Activated naive CD8-positive, alpha-beta T cell treated with anti-CD3 and anti-CD28 coated beads, Interleukin-2, amount 10 ng/mL, durations not matched to agents 7 days and 5 days (primary cell): ENCODE measurements at places on chromosomes 7 and 10. TPM values are rescaled to one million over a fixed set of nuclear protein-coding genes. Genes with fewer than 3 reads are reported as not detected.

The TMEM176B gene
- total RNA-seq, result 0.61 TPM

The SLC26A5 gene
- 0.54 TPM for total RNA-seq

The HOXA3 gene
- total RNA-seq, result not detected

The AKR1D1 gene
- not detected for total RNA-seq

GRCh38 chr7:23260371-23260770 is 13.8 kb downstream of the GPNMB start:
- H3K27ac ChIP-seq, result no peak overlapping the region
- H3K4me1 ChIP-seq, result no peaks in the 10 kb centered on the region
- no peak for DNase-seq
- H3K36me3 ChIP-seq, result no peaks in the 10 kb centered on the region

GRCh38 chr7:88309819-88310218 is 3.1 kb upstream of the STEAP4 start:
- no peak overlapping the region for H3K4me3 ChIP-seq
- no peak overlapping the region for H3K27ac ChIP-seq
- peaks cover 36% of the 10 kb centered on the region for H3K27me3 ChIP-seq
- DNase-seq, result no peak

GRCh38 chr7:3910054-3910453 is 609.0 kb downstream of the SDK1 start:
- H3K4me1 ChIP-seq, result no peaks in the 10 kb centered on the region
- DNase-seq, result no peak
- H3K4me3 ChIP-seq, result no peak overlapping the region
- H3K36me3 ChIP-seq, result no peaks in the 10 kb centered on the region
- no peaks in the 10 kb centered on the region for H3K27me3 ChIP-seq

DNA sequence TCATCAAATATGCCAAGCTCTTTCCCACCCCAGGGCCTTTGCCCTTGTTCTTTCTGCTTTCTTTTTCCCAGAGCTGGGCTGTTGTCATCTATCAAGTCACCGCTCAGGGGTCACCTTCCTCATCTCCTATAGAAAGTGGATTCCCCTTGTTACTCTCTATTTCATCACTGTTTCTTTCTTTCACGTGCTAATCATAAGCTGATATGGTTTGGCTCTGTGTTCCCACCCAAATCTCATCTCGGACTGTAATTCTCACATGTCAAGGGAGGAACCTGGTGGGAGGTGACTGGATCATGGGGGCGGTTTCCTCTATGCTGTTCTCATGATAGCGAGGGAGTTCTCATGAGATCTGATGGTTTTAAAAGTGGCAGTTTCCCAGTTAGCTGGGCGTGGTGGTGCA is 17.0 kb upstream of the TIAL1 start:
- peaks cover 9% of the 10 kb centered on the region for H3K27me3 ChIP-seq
- DNase-seq, result no peak
- H3K4me1 ChIP-seq, result no peaks in the 10 kb centered on the region
- H3K36me3 ChIP-seq, result peaks cover 3% of the 10 kb centered on the region
- H3K27ac ChIP-seq, result no peak overlapping the region

- no peak overlapping the region for H3K4me3 ChIP-seq
- no peak for DNase-seq
- no peaks in the 10 kb centered on the region for H3K27me3 ChIP-seq
- peaks cover 2% of the 10 kb centered on the region for H3K36me3 ChIP-seq
These were observed 38.1 kb downstream of the ADAP1 start for GRCh38 chr7:916291-916941.

- DNase-seq, result no peak
- H3K27ac ChIP-seq, result no peak overlapping the region
- H3K4me1 ChIP-seq, result peaks cover 48% of the 10 kb centered on the region
- H3K4me3 ChIP-seq, result no peak overlapping the region
These were observed 84.7 kb downstream of the CREM start for GRCh38 chr10:35211390-35211789.

- H3K4me1 ChIP-seq, result no peaks in the 10 kb centered on the region
- no peaks in the 10 kb centered on the region for H3K27me3 ChIP-seq
- no peaks in the 10 kb centered on the region for H3K36me3 ChIP-seq
- DNase-seq, result no peak
- no peak overlapping the region for H3K4me3 ChIP-seq
These were observed 154.8 kb downstream of the DNAJB9 start for GRCh38 chr7:108724251-108725100.

DNA sequence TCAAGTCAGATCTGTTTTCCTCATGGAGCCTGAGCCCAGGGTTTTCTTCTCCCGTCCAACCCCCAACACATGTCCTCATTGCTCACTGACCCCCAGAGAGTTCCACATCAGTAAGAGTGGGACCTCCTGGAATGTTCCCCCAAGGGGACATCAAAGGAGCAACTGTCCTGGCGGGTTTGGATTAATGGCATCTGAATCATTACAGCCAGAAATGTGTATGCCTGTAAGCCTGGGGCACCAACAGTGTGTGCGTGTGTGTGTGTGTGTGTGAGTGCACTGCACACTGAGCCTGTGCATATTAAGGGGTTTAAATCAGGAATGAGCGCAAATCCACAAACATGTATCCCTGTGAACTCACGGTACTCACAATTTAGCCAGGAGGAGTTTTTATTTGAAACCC is 222.3 kb downstream of the PLXNA4 start:
- DNase-seq, result no peak
- H3K27me3 ChIP-seq, result peaks cover 44% of the 10 kb centered on the region
- H3K4me3 ChIP-seq, result no peak overlapping the region
- H3K4me1 ChIP-seq, result no peaks in the 10 kb centered on the region
- H3K27ac ChIP-seq, result no peak overlapping the region

GRCh38 chr10:68561865-68562649 is 1.9 kb downstream of the TET1 start:
- H3K27ac ChIP-seq, result no peak overlapping the region
- no peaks in the 10 kb centered on the region for H3K36me3 ChIP-seq
- peaks cover 26% of the 10 kb centered on the region for H3K4me1 ChIP-seq
- DNase-seq, result no peak
- H3K4me3 ChIP-seq, result peak overlapping the region; percentile 70

DNA sequence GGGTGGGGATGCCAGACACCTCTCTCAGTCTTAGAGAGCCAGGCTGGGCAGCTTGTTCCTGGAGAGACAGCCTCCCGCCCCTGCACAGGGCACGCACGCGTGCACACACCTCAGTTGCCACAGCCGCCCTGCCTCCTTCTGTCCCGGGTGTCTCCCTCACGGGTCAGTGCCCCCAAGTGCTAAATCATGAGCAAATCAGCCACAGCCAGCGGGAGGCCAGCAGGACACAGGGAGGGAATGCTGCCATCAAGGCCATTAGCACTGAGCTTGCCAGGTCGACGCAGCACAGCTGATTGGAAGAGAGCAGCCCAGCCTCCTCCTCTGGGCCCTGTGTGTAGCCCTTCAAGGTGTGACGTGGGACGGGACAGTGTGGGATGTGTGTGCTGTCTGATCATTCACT is 130.4 kb downstream of the CDH23 start:
- peaks cover 6% of the 10 kb centered on the region for H3K4me1 ChIP-seq
- no peak overlapping the region for H3K4me3 ChIP-seq
- no peaks in the 10 kb centered on the region for H3K36me3 ChIP-seq
- no peak overlapping the region for H3K27ac ChIP-seq

- H3K36me3 ChIP-seq, result no peaks in the 10 kb centered on the region
- H3K27ac ChIP-seq, result no peak overlapping the region
- H3K4me3 ChIP-seq, result no peak overlapping the region
- no peaks in the 10 kb centered on the region for H3K27me3 ChIP-seq
- no peaks in the 10 kb centered on the region for H3K4me1 ChIP-seq
These were observed 586.3 kb upstream of the ANKRD30A start for GRCh38 chr10:36538953-36539586.
